ENCODE measurements at places on chromosomes 2 and 18.
A peak's percentile ranks its signal among the peaks of the same experiment; 100 is the strongest.

DNA sequence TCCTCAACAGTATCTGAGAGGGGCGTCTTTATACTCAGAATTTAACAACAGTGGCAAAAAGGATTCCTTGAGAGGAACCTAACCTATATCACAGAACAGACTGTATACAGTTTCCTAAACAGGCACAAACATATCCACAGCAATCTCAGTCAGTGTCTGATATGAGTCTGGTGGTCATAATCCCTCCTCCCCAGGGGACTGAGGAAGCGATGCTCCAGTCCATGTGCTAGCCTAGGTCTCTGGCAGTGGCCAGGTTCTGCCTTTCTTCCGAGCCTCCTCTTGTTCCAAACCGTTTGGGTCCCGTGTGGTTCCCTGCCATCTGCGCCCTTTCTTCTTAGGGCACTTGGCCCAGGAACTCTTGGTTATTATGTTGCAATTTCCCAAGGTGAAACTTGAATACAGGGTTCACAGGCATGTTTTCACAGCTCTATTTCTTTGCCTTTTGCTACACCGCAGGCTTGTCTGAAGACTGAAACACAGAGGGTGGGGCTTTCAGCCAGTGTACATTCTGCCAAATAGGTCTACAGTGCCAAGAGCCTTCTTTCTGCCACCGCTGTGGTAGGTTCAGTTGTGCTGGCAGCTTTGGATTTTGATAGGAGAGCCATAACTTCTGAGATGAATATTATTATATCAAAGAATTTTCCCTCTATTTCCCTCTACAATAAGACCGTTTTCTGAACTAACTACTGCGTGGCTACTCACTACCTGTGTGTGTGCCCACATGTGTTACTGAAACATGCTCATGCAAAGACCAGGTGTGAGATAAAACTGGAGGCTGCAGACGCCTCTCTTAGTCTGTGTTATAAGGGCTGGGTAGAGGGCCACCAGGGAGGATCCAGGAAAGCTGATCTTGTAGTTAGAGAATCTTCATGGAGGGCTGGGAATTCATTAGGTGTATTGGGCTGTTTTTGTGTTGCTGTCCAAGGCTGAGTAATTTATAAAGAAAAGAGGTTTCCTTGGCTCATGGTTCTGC lies 75.0 kb upstream of the HAAO start:
- no peak for DNase-seq

- no peak for DNase-seq
These were observed 40.5 kb downstream of the INO80C start for GRCh38 chr18:35457140-35457704.

DNA sequence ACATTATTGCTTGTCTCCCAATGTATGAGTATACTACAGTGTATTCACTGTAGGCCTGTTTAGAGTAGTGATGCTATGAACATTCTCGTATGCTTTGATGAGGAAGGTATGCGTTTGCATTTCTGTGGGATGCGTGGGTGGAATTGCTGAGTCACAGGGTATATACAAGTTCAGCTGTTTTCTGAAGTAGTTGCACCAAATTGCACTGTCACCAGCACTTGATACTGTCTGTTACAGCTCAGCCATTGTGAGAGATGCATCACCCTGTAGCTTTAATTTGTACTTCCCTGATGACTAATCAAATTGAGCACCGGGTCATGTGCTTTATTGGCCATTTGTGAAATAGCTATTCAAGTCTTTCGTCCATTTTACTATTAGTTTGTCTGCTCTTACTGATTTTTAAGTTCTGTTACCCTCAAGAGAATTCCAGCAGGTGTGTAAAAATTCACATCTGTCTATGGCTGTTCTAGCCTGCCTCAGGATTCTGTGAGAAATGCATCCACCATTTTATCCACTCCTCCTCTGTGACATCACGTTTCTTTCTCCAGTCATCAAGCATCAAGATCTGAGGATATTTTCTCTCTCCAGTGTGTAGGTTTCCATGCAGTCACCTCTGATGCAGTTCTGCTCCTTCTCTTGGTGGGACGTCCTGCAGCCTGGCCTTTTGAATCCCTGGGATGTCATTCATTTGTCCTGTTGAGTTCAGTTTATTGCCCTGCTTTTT lies 72.5 kb downstream of the DGKD start:
- peak; percentile 72 for DNase-seq

GRCh38 chr2:28231110-28231631 lies 161.5 kb upstream of the FOSL2 start:
- DNase-seq = no peak

GRCh38 chr18:13433125-13433524 lies 214.6 kb downstream of the LDLRAD4 start:
- no peak for DNase-seq

GRCh38 chr2:120935339-120936313 lies 200.0 kb downstream of the GLI2 start:
- peak; percentile 60 for DNase-seq

DNA sequence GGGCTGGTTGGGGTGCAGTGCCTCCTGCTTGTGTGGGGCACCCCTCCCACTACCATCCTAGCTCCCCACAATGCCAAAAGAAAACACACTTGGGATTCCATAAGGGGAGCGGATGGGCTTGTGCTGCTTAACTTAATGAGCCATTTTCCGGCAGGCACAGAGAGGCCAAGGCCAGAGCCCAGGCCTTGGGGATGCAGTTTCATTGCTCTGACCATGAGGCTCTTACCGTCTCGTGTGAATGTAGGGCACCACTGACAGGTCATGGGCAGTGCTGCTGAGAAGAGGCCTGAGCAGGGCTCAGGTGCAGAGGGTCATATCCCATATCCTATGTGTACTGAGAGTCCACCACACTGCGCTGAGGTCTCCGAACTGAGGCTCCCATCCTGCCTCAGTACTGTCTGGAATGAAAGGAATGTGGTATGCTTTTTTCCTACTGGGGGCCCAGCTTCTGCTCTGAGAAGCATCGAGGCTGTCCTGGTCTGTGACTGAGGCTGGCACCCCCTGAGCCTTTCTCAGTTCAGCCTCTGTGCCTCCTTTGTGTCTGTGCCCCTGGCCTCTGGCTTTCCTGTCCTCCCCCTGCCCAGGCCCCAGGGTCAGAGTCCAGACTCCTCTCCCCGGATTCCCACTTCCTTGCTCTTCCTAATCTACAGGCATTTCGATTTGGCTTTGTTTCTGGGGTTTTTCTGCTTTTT lies 45.2 kb upstream of the MAPRE3 start:
- no peak for DNase-seq

- DNase-seq = no peak
These were observed 2.1 kb upstream of the CXCR1 start for GRCh38 chr2:218168635-218169462.

DNA sequence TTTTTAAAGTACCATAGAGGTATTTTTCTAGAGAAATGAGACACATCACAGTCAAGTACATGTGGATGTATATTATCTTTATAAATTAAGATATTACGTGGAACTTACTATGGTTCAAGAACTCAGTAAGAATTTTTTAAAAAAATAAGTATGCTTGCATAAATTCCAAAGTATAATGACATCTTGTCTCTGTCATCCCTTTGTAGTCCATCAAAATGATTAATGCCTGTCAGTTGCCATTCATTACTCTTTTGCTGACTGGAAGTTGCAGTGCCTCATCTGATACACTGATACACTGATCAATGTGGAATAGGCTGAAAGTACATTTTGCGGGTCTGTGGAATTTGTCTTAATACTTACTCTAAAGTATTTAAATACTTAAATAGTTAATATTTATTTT lies 177.2 kb downstream of the GALNT13 start:
- DNase-seq = no peak

- DNase-seq = no peak
These were observed 535.7 kb upstream of the SLC39A10 start for GRCh38 chr2:195121341-195121740.

DNA sequence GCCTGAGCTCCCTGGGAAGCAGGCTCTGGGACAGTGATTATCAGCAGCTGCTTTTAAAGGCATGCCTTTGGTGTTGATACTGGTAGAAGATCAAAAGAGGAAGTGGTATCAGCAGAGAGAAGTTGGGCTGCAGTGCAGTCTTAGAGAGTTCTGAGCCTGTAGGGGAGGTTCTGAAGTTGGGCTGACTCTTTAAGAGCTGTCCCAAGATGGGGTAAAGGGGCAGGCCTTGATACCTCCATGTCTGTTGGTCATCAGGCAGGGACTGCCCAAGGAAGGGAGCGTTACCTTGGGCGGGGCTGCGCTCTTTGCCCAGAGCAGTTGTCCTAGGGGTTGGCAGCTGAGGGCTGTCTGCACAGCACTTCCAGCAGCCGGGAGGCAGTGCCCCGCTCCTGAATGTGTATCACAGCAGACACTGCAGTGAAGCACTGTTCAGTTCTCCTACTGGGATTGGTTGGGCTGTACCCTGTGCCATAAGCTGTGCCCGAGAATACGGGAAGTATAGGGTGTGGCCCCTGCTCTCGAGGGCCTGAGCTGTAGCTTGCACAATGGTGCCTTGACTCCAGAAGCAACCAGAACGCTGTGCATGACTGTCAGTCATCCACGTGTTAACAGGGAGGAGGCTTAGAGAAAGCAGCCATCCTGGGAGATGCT lies 177.0 kb downstream of the CTIF start:
- no peak for DNase-seq

GRCh38 chr2:232260075-232260474 lies 118.5 kb upstream of the ALPP start:
- DNase-seq = no peak

- DNase-seq = no peak
These were observed 288.6 kb downstream of the SETBP1 start for GRCh38 chr18:44969214-44969795.

- peak; percentile 43 for DNase-seq
These were observed 15.3 kb downstream of the CHRNA1 start for GRCh38 chr2:174748948-174749347.

DNA sequence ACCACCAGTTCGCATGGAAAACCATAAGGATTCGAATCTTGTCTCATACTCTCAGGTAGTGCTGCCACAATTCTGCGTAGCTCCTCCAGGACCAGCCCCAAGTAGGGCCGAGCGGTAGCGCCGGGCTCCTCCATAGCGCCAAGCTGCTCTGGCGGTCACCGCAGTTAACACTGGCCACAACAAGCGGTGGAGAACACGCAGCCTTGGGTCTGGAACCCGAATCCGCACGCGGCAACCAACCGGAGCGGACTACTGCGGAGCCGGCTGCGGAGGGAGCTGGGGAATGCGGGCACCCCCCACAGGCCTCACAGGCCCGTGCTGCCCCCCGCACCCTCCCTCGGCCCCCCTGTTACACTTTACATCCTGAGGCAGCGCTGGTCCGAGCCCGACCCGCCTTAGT lies 531.5 kb downstream of the STK39 start:
- no peak for DNase-seq

- DNase-seq = no peak
These were observed 42.1 kb downstream of the NOP58 start for GRCh38 chr2:202307690-202308089.

DNA sequence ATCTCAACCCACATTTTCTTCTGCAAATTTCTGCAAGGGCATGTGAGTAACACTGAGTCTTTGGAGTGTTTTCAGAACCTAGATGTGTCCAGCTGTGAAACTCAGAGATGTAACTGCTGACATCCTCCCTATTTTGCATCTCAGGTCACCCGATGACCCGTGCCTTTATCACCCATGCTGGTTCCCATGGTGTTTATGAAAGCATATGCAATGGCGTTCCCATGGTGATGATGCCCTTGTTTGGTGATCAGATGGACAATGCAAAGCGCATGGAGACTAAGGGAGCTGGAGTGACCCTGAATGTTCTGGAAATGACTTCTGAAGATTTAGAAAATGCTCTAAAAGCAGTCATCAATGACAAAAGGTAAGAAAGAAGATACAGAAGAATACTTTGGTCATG lies 8.0 kb downstream of the UGT1A1 start:
- DNase-seq = no peak

DNA sequence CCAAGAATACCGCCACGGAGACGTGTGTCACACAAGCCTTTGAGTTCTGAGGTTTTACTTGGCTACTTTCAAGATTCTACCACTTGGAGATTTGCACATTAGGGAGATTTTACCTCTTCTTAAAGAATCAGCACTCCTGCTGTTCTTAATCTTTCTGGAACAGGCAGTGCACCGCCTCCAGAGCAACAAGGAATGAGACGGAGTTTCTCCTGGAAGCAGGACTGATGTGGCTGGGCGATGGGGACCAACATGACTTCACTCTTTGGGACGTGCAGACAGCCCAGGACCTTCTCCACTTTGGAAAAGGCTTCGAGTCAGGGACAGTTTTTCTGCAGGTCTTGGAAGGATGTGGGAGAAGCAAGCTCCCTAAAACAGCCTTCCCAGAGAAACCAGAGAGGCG lies 255.2 kb downstream of the HDAC4 start:
- DNase-seq = no peak

Measured in T1000 (cell line).